ENCODE measurements at places on chromosomes 3 and 15.

GRCh38 chr3:155302891-155303290 lies 9.4 kb upstream of the STRIT1 start:
- DNase-seq: no peak

- DNase-seq: no peak
These were observed 9.9 kb downstream of the DNASE1L3 start for GRCh38 chr3:58200846-58201355.

GRCh38 chr3:72272356-72272755 lies 487.4 kb upstream of the PROK2 start:
- DNase-seq: no peak

GRCh38 chr3:187843654-187844053 lies 98.4 kb upstream of the BCL6 start:
- no peak for DNase-seq

- DNase-seq: no peak
These were observed 1.7 kb downstream of the THSD4 start for GRCh38 chr15:71116942-71117341.

GRCh38 chr3:151425627-151426340 lies 35.1 kb downstream of the IGSF10 start:
- no peak for DNase-seq

DNA sequence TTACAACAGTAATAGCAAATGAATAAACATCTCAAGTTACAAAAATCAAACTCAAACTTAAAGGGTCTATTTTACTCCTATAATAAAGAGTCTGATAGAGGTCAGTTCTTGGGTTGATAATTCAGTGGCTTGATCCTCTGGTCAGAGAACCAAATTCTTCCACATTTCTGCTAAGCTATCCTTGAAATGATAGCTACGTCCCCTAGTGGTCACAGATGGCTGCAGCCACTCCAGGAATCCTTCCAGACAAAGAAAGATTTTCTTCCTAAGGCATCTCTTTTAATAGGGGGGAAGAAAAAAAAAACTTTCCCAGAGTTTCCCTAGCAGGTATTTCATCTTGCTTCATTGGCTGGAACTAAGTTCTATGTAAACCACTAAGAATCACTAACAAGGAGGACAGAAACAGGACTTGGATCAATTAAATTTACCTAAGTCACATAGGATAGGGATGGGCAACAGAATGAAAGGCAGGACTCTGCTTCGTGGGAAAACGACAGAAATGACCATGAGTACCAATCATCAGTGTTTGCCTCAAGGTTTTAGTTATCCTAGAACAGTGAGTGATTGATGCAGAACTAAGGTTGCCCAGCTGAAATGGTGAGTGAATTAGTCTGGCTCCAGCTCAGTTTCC lies 160.7 kb downstream of the STAC start:
- no peak for DNase-seq

- no peak for DNase-seq
These were observed 2.7 kb upstream of the CACNA2D2 start for GRCh38 chr3:50506169-50506568.

DNA sequence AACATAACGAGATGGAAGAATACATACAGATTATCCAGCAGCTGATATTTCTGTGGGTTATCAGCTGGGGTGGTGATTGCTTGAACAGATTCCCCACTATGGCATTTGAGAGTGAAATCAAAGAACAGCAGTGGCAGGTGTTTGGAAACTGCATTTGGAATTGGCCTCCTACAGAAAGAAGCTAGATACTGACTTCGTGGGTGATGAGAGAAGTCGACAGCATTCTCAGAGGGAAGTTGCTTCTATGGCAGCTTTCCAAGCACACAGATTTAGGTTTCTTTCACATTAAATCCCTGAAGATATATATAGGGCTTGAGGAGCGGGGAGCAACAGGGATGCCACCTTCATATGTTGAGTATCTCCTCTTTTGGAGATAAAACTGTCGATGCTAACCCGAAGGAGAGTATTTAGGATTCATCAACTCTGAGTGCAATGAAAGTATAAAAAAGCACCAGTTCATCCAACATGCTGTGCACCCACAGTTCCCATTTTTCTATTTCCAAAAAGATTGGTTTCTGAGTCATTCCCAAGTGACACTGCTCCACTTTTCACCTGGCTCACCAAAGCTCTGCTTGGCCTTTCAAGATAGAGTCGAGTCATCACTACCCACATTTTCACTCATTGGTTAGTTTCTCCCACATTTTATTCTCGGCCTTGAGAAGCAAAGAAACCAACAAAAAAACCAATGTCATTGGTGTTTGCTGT lies 579.8 kb upstream of the SUCLG2 start:
- no peak for DNase-seq

DNA sequence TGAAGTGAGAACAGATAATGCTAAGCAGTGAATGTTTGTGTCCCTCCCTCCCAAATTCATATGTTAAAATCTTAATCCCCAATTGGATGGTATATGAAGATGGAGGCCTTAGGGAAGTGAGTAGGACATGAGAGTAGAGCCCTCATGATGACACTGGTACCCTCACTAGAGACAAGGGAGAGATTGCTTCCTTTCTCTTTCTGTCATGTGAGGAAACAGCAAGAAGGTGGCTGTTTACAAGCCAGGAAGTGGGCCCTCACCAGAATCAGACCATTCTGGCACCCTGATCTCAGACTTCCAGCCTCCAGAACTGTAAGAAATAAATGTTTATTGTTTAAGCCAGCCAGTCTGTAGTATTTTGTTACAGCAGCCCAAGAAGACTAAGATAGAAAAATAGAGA lies 209.5 kb downstream of the SATB1 start:
- no peak for DNase-seq

- DNase-seq: no peak
These were observed 13.5 kb downstream of the SNX33 start for GRCh38 chr15:75661100-75661755.

DNA sequence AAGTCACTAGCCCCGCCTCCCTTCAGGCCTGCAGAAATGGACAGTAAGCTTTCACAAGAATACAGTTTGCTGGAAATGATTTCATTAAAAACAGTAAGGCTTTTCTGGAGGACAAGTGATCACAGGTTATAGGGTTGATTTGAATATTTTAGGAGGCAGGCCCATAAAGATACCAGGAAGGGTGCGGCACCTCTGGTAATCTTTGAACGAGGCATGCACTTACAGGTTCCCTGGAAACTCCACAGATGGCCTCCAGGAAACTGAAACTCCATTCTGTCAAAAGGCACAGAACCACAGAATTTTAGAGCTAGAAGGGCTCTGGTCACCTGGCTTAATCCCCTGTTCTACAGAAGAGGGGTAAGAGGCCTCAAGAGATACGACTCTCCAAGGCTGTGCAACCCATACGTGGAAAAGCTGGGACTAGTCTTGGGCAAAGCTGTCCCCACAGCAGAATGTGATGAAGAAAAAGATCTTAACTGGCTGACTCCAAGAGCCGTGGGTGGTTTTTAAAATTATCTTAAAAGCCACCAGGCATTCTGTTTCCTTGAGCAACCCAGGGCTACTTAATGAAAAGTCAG lies 1.2 kb downstream of the STARD5 start:
- no peak for DNase-seq

DNA sequence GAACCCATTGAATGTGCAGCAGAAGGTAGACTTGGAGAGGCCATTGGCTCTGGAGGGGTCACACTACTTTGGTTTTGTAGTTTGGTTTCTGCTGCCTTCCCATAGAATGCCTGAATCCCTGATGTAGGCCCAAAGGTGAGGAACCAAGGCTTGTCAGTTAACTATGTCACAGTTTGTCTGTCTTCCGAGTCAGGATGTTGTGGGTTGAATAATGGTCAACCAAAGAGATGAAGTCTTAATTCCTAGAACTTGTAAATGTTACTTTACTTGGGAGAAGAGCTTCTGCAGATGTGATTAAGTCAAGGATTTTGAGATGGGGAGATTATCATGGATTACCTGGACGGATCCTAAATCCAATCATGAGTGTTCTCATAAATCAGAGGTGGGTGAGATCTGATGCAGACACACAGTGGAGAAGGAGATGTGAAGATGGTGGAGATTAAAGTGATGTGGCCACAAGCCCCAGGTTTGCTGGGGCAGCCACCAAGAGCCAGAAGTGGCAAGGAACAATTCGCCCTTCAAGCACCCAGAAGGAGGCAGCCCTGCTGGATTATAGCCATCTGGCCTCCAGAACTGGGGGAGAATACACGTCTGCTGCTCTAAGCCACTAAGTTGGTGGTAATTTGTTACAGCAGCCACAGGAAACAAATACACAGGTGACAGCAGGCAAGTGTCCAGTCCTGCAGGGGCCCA lies 2.3 kb upstream of the CCR8 start:
- no peak for DNase-seq

DNA sequence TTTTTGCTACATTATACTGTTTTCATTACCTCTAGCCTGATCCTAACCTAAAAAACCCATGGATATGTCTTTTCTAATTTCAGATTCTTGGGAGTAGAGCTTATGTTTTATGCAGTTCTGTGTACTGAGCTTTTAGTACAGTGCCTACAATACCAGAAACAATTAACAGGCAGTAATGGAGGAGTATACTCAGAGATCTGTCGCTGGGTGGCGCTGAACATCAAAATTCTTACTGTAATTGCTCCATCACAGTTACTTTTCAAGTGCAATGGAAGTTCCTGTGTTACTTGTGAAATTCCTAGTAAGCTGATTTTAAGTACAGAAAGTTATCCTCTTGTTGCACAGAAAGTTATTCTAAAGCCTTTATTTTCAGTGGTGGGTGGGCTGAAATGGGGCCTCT lies 66.9 kb downstream of the RNF13 start:
- DNase-seq: peak; percentile 20

- no peak for DNase-seq
These were observed 244.3 kb downstream of the ZIC1 start for GRCh38 chr3:147653367-147653923.

DNA sequence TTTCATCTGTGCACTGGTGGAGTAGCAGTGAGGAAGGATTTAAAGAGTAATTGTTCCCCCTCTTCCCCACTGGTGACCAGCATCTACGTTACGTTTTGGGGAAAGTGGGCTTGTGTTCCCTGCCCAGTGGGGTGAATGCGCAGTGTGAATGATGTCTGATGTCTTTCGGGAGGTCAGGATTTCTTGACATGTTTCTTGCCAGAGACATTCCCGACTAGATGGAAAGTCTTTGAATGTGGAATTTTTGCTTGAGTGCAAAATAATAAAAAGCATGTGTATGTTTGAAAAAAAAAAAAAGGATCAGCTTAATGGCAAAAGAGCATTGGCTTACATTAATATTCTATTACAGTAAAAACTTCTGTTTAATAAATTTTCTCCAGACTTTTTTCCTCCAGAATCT lies 632.2 kb downstream of the FOXP1 start:
- no peak for DNase-seq

DNA sequence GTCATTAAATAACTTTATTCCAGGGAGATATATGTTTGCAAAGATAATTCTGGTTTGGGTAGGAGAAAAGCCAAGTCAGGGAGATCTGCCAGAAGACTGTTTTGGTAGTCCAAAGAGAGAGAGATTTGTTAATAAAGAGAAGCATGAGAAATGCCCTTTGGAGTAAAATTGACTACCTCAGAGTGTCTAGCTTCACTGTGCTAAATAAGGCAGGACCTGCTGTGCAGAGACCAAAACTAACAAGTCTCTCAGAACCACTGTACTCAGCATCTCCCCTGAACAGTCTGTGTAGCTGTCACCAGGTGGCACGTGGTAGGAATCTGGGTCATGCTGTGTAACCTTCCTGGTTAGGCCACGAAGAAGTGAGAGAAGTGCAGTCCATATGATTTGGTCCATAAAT lies 31.6 kb upstream of the SLC35G2 start:
- no peak for DNase-seq

DNA sequence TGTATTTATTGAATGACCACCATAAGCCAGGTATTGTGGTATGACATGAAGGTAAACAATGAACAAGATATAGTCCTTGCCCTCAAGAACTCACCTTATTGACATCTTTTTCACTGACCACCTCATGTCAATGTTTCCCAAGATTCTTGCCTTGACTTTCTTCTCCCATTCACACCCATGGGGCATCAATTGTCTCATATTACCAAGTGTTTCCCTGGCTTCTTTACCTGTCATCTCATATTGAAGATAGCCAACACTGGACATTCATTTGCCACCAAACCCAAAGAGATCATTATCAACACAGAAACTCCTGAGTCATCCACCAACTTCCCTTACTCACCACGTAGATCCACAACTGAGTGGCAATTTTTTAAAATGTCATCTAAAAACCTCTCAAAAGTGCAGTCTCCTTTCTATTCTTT lies 2.2 kb downstream of the EFHB start:
- no peak for DNase-seq

DNA sequence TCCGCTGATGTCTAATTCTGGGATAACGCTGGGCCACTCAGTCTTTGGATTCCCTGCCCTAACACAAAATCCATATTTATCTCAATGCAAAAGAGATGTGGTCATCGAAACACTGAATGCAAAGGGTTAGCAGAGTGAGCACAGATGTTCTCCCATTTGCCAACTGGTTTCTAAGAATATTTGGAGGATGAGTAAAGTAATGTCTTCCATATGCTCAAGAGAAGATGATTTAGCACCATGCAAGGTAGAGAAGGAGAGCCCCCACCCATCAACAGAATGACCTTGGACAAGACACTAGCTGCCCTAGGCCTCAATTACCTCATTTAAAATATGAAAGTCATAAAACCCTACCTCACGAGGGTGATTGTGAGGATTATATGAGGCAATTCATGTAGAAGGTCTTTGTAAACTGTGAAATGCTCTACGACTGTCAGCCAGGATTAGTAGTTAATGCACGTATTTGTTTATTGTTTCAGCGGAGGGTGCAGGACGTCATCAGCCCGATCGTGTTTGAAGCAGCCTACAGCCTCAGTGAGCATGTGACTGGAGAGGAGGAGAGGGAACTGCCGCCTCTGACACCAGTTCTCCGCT lies 232.9 kb upstream of the CTDSPL start:
- DNase-seq: no peak

GRCh38 chr3:161035711-161036110 lies 69.4 kb downstream of the B3GALNT1 start:
- no peak for DNase-seq

GRCh38 chr15:74053517-74053916 lies 28.8 kb downstream of the GOLGA6A start:
- DNase-seq: peak; percentile 12

GRCh38 chr3:121436641-121437040 lies 109.1 kb downstream of the POLQ start:
- no peak for DNase-seq
